T-cell (primary cell): ENCODE measurements at places on chromosomes 6 and 20.

DNA sequence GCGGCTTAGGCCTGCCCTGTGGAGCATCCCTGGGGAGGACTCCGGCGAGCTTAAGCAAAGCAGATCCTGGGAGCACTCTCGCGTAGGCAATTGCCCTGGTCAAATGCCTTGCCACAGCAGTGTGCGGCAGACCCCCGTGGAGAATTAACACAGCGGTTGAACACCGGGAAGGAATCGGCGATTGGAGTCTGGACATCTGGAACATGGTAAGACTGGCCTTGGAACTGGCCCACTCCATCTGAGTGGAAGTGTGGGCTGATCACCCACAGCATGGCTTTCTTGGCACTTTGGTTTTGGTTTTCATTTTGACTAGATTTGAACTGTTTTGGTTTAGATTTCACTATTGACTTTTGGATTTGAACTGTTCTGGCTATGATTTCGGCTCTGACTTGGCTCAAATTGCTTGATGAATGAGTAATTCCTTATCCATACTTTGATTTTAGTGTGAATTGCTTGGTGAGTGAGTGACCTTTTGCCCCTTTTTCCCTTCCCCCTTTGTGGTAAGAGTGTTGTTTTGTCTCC, 300.7 kb downstream of the RNGTT start:
- H3K27ac ChIP-seq = no peak overlapping the region
- peaks cover 4% of the 10 kb centered on the region for H3K36me3 ChIP-seq
- H3K4me1 ChIP-seq = no peaks in the 10 kb centered on the region
- no peak overlapping the region for H3K4me3 ChIP-seq
- DNase-seq = no peak

DNA sequence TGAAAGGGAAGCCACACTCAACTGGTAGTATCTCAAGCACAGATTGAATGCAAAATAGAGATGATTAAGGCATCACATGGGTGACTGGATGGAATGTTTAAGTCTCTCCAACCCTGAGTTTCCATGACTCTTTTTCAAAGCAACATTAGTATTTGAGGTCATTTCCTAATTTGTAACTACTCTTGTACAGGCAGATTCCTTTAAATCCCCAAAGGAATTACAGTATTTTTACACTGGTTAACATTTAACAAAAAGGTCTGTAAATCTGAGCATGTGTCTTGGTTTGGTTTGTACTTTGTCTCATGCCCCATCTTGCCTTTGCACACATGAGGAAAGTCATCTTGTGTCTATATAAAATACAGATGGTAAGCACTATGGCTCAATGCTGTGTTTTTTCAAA, 15.1 kb downstream of the RMND1 start:
- no peak overlapping the region for H3K27ac ChIP-seq
- H3K36me3 ChIP-seq = no peaks in the 10 kb centered on the region
- no peak for DNase-seq
- H3K4me1 ChIP-seq = peaks cover 5% of the 10 kb centered on the region
- H3K27me3 ChIP-seq = no peaks in the 10 kb centered on the region
- H3K4me3 ChIP-seq = no peak overlapping the region

DNA sequence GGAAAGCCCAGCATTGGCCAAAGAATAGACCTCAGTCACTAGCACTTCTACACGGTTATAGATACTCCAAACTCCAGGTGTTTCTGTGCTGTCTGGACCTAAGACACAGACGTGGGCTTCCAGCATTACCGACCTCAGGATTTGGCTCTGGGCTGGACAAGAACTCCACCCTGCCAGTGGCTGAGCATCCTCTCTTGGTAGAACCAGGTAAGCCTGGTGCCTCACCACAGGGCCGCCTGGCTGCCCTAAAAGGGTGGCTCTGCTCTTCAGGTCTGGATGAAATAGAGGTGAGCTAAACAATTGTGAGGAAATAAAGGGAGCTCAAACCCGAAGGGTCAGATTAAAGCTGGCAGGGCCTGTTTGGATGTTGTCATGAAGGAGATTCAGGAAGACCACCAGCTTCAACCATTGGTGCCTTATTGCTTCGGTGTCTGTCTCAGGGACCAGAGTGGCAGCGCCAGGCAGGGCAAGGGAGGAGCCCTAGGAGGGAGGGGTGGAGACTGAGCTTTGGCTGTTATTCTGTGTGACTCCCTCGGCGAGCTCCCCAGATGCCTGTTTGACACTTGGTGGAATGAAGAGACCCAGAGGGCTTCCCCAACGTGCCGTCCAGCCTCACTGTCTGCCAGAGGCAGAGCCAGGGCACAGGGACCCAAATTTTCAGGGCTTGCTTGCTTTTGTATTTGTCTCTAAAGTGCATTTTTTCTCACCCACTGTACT, 8.6 kb downstream of the SYNDIG1 start:
- H3K4me3 ChIP-seq = no peak overlapping the region
- no peaks in the 10 kb centered on the region for H3K27me3 ChIP-seq
- H3K36me3 ChIP-seq = no peaks in the 10 kb centered on the region
- H3K4me1 ChIP-seq = no peaks in the 10 kb centered on the region
- no peak overlapping the region for H3K27ac ChIP-seq
- DNase-seq = no peak

DNA sequence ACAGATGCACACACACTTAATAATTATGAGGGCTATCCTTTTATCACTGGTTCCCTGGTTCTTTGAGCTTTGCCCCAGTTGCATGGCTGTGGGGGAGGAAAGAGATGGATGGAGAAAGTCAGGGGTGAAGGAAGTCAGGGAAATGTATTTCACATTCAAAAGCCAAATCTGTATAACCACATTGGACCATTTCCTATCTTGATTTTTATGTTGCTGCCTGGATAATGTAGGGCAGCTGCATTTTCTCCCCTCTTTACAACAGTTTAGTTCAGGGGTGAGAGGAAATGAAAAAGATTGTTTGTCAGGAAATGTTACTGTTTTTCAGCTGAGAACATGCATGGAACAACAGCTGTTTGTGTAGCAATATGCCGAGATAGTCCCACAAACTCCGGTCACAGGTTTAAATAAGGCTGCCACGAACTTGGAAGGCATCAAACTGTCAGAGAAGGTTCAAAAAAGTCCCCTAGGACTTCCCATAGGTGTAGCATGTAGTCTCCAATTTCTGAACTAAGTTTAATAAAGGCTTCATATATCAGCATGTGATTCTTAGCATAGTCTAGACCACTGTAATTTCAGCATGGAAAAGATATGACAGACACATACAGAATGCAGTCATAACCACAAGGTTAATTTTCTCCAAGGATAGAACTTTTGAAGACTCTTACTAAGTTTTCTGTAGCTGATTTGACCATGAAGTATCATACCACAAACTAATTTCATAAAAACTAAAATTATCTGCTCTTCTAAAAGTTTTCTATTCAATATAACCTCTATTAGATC, 82.1 kb upstream of the COL21A1 start:
- H3K27me3 ChIP-seq = no peaks in the 10 kb centered on the region
- no peak overlapping the region for H3K27ac ChIP-seq
- H3K4me3 ChIP-seq = no peak overlapping the region
- no peaks in the 10 kb centered on the region for H3K4me1 ChIP-seq

DNA sequence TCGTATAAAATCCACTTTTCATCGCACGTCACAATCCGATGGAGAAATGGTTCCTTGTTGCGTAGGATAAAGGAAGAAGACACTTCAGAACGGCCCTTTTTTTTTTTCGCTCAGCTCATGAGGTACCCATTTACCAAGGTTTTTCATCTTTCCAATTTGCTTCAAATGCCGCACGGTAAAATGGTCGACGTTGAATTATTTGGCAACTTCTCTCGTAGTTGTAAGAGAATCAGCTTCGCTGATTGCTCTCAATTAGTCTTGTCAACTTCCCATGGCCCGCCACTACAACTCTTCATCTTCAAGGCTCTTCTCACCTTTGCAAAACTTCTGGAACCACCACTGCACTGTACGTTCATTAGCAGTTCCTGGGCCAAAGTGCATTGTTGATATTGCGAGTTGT, 28.8 kb downstream of the POM121L2 start:
- DNase-seq = no peak
- H3K4me1 ChIP-seq = peaks cover 9% of the 10 kb centered on the region
- H3K27ac ChIP-seq = no peak overlapping the region
- H3K4me3 ChIP-seq = no peak overlapping the region
- peaks cover 51% of the 10 kb centered on the region for H3K27me3 ChIP-seq

GRCh38 chr20:64083378-64083803, 807 bp downstream of the LKAAEAR1 start:
- no peaks in the 10 kb centered on the region for H3K36me3 ChIP-seq
- peak overlapping the region; percentile 68 for H3K4me3 ChIP-seq
- DNase-seq = peak; percentile 70
- H3K4me1 ChIP-seq = peaks cover 53% of the 10 kb centered on the region

GRCh38 chr6:15272562-15272961, 26.7 kb downstream of the JARID2 start:
- no peak for DNase-seq
- no peak overlapping the region for H3K27ac ChIP-seq
- no peak overlapping the region for H3K4me3 ChIP-seq
- H3K27me3 ChIP-seq = no peaks in the 10 kb centered on the region
- H3K4me1 ChIP-seq = peaks cover 20% of the 10 kb centered on the region
- H3K36me3 ChIP-seq = no peaks in the 10 kb centered on the region

DNA sequence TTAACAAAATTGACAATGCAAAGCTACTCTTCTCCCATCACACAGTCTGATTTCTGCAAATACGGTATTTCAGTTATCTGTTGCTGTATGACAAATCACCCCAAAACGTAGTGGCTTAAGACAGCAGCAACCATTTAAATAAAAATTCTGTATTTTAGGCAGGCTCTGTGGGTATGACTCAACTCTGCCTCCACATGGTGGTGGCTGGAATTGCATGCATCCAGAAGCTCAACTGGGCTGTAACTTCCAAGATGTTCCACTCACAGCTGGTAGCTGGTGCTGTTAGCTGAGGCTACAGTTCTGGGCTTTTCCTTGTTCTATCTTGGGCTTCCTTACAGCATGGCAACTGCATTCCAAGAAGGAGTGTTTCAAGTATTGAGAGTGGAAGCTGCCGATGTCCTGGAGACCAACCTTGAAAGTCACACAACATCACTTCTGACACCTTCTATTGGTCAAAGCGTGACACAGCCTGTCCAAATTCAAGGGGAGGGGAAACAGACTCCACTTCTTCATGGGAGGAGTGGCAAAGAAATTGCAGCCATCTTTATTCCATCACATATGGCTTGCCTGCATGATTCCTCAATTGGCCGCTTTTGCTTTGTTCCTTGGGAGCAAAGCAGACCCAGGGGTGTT, 39.7 kb upstream of the TULP1 start:
- no peak overlapping the region for H3K4me3 ChIP-seq
- peaks cover 5% of the 10 kb centered on the region for H3K27me3 ChIP-seq
- no peaks in the 10 kb centered on the region for H3K36me3 ChIP-seq
- H3K27ac ChIP-seq = no peak overlapping the region
- H3K4me1 ChIP-seq = peaks cover 2% of the 10 kb centered on the region
- DNase-seq = peak; percentile 58

DNA sequence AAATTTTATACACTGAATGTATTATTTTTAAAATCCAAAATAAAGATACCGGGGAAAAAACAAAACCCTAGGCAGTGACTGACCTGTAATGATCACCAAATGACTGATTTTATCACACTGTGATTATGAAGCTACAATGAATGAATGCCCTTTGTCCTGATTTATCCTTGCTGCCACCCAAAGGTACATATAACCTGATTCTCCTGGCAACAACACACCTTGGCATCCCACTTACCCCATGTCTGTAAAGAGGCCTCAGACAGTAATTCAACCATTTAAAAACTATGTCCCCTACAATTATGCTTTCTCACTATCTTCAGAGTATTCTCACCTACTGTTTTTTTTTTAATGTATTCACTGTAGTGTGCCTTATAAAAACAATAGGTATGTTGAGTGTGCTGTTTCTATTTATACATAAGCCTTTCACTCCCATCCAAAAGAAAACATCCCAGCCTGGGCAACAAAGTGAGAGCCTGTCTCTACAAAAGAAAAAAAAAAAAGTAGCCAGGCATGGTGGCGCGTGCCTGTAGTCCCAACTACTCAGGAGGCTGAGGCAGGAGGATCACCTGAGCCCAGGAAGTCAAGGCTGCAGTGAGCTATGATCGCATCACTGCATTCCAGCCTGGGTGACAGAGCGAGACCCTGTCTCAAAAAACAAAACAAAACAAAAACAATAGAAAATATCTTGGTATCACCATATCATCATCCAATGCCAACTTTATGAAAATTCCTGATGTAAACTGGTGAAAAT, 21.7 kb downstream of the B4GALT5 start:
- no peak overlapping the region for H3K4me3 ChIP-seq
- no peaks in the 10 kb centered on the region for H3K36me3 ChIP-seq
- no peak for DNase-seq
- H3K27me3 ChIP-seq = no peaks in the 10 kb centered on the region

DNA sequence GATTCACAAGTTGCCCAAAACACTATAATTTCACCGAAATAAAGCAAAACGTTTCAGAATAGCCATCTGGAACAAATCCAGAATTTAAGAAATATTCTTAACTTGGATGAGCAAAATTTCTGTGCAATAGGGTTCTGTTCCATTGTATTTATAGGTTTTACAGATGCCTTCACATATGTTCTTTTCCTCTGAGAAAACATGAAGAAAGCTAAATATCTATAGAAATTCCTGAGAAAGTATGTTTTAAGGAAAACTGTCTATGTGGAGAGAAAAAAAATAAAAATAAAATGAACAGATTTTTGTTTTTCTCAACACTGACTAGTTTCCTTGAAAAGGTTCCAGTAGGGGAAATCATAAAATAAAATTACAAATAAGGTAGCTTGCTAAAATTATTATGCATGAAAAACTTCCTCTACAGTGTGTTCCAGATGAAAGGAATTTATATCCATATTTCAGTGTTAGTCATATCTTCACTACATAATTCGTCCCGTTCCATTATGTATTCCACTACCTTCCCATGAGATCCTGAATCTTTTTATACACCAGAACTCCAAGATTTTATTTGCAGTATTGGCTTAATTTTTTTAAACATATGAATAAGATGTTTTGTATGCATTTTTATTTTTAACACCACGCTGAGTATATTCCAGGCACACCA, 42.4 kb upstream of the TMX4 start:
- DNase-seq = no peak
- H3K4me1 ChIP-seq = no peaks in the 10 kb centered on the region
- H3K27me3 ChIP-seq = peaks cover 4% of the 10 kb centered on the region
- no peak overlapping the region for H3K27ac ChIP-seq

GRCh38 chr6:69706724-69707123, 90.1 kb downstream of the LMBRD1 start:
- no peaks in the 10 kb centered on the region for H3K27me3 ChIP-seq
- H3K4me1 ChIP-seq = no peaks in the 10 kb centered on the region
- no peaks in the 10 kb centered on the region for H3K36me3 ChIP-seq
- H3K27ac ChIP-seq = no peak overlapping the region

- H3K4me1 ChIP-seq = peaks cover 2% of the 10 kb centered on the region
- H3K36me3 ChIP-seq = no peaks in the 10 kb centered on the region
- DNase-seq = no peak
- H3K27me3 ChIP-seq = no peaks in the 10 kb centered on the region
- no peak overlapping the region for H3K27ac ChIP-seq
These were observed 9.6 kb downstream of the LRP11 start for GRCh38 chr6:149854532-149854931.

- H3K27me3 ChIP-seq = peaks cover 19% of the 10 kb centered on the region
- H3K4me1 ChIP-seq = no peaks in the 10 kb centered on the region
- DNase-seq = no peak
- no peak overlapping the region for H3K27ac ChIP-seq
- no peaks in the 10 kb centered on the region for H3K36me3 ChIP-seq
These were observed 179.9 kb downstream of the CDC5L start for GRCh38 chr6:44567406-44567805.

GRCh38 chr6:159833556-159833955, 33.5 kb downstream of the PNLDC1 start:
- no peaks in the 10 kb centered on the region for H3K36me3 ChIP-seq
- H3K27ac ChIP-seq = no peak overlapping the region
- H3K4me1 ChIP-seq = peaks cover 24% of the 10 kb centered on the region

- peak overlapping the region; percentile 67 for H3K4me3 ChIP-seq
- peak; percentile 74 for DNase-seq
- H3K27ac ChIP-seq = peak overlapping the region; percentile 98
- H3K4me1 ChIP-seq = peaks cover 69% of the 10 kb centered on the region
- H3K27me3 ChIP-seq = no peaks in the 10 kb centered on the region
- H3K36me3 ChIP-seq = no peaks in the 10 kb centered on the region
These were observed 13.3 kb downstream of the ELOVL5 start for GRCh38 chr6:53335224-53335994.
